ENCODE measurements at places on chromosomes 4 and X.

- DNase-seq, result no peak
These were observed 381.9 kb downstream of the RAB28 start for GRCh38 chr4:13102092-13102742.

- no peak for DNase-seq
These were observed 71.7 kb downstream of the ENOX2 start for GRCh38 chrX:130831347-130831722.

- peak; percentile 8 for DNase-seq
These were observed 22.9 kb upstream of the PDLIM5 start for GRCh38 chr4:94428884-94429283.

GRCh38 chr4:6640292-6641163, at the start of gene MRFAP1:
TSS of gene MRFAP1 (plus strand) at chr4:6640685. CDS start at chr4:6640863, 178 bp downstream.
- peak; percentile 93 for DNase-seq

GRCh38 chr4:15888515-15888914, 50.0 kb downstream of the FGFBP1 start:
- DNase-seq, result no peak

GRCh38 chr4:42488114-42488513, 90.8 kb downstream of the SHISA3 start:
- no peak for DNase-seq

- DNase-seq, result peak; percentile 71
These were observed 1.0 kb downstream of the PGRMC2 start for GRCh38 chr4:128286474-128287058.

GRCh38 chr4:61220556-61220955, 20.4 kb downstream of the ADGRL3 start:
- DNase-seq, result no peak

- DNase-seq, result no peak
These were observed 145.0 kb upstream of the LEF1 start for GRCh38 chr4:108313546-108314339.

- DNase-seq, result no peak
These were observed 30.9 kb downstream of the RNF212 start for GRCh38 chr4:1082215-1083182.

GRCh38 chr4:183995570-183995969, 90.5 kb downstream of the STOX2 start:
- DNase-seq, result no peak

DNA sequence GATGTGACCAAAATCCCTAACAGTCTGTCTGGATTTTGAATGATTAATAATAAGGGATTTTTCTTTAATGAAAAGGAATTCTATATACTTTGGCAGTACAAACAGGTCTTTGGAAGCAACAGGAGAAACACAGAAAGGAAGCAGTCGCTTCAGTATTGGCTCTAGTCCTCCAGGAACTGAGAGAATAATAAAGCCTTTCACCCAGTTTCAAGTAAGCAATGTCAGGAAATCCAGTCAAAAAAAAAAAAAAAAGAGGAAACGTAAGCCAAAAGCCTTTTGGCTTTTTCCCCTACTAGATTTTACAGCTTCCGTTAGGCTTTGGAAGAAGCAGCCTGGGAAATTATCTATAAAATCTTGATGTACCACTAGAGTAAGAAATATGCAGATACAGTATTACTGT, 61.7 kb upstream of the HDAC8 start:
- DNase-seq, result no peak

GRCh38 chrX:107454302-107454701, 4.8 kb downstream of the FRMPD3 start:
- no peak for DNase-seq

GRCh38 chrX:39310891-39311290, 509.6 kb downstream of the MID1IP1 start:
- no peak for DNase-seq

DNA sequence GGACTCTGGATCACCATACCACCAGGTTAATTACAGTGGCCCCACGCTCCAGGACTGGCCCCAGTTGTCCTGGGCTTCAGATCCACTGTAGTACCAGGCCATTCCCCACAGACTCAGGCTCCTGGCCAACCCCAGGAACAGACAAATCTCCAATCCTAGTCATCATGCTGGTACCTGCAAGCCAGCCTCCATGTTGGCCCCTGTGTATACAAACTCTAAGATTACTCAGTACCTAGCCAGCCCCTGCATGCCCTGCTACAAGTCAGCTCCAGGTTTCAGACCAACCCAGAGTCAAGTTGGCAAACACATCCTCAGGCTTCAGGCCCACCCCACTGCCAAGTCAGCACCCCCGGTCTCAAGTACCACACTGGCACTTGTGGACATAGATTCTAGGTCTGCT, 85.9 kb downstream of the KLF8 start:
- no peak for DNase-seq

DNA sequence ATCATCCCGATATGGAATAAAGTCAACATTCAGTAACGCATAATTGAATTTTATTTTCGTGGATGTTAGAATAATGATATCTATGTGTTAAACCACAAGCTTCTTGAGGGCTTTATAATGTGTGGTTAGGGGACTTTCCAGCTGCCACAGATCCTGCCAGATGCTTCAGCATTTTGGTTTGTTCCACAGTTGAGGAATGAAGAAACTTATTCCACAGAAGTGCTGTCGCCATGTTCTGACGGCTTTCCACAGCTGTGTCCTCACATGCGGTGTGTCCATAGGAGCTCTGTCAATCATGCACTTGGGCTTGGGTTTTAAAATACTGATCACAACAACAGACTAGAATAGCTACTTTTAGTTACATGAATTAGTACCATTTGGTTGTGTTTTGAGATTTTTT, 411.9 kb downstream of the TRIML1 start:
- no peak for DNase-seq

- no peak for DNase-seq
These were observed 472.7 kb upstream of the MAGEB18 start for GRCh38 chrX:25665431-25665830.

DNA sequence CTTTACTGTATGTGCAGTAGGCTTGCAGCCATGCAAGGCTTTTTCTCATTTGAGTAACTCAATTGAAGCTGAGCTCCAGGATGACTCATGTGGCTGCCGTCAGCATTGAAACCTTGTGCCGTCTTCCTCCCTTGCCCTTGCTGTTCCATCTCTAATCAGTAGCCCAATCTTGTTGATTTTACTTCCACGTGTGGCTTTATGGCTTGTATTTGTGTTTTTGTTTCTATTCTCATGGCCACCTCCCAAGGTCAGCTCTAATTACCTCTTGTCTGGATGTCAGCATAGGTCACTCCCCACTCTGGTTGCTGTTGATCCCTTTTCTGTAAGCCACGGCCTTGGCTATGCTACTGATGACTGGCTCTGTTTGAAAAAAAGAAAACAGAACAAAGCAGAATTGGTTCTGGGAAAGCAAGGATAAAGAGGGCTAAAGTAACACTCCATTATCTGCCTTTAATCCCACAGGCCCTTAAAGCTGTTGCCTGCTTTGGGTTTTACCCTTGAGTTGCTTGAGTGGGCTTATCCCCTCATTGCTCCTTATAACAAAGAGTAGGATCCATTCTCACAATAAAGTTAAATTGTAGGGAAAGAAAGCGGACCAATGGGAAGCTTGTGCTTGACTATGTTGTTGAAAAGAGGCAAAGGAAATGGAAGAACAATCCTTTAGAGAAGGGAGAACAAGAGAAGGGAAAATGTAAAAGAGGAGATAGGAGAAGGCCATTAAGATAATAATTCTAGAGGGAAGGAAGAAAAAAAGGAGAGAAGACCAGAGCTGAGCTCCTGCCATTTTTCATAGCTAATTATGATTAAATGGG, 173.9 kb upstream of the PGRMC2 start:
- peak; percentile 88 for DNase-seq

DNA sequence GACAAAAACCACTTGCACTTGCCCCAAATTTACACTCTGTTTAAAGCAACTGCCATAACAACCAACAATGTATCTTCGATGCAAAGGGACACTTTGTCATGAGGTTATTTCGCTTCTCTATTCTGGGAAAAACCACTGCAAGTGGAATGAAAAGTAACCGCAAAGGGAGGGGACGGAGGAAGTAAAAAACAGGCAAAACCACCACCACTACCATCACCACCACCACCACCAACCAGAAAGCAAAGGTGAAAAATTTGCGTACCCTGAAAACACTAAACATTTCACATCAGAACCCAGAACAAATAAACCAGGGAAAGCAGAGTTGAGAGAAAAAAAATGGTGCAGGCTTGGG, 1.2 kb upstream of the N4BP2 start:
- peak; percentile 22 for DNase-seq

DNA sequence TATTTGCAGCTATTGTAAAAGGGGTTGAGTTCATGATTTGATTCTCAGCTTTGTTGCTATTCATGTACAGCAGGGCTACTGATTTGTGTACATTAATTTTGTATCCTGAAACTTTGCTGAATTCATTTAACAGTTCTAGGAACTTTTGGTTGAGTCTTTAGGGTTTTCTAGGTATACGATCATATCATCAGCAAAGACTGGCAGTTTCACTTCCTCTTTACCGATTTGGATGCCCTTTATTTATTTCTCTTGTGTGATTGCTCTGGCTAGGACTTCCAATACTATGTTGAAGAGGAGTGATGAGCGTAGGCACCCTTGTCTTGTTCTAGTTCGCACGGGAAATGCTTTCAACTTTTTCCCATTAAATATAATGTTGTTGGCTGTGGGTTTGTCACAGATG, 48.1 kb downstream of the NPY1R start:
- no peak for DNase-seq

- no peak for DNase-seq
These were observed 5.6 kb upstream of the PRDX4 start for GRCh38 chrX:23661671-23662070.

- DNase-seq, result no peak
These were observed 17.6 kb downstream of the GPR174 start for GRCh38 chrX:79162076-79162475.

GRCh38 chr4:13261486-13262257, 222.5 kb downstream of the RAB28 start:
- DNase-seq, result no peak

GRCh38 chr4:71713611-71714203, 70.2 kb downstream of the GC start:
- peak; percentile 39 for DNase-seq

DNA sequence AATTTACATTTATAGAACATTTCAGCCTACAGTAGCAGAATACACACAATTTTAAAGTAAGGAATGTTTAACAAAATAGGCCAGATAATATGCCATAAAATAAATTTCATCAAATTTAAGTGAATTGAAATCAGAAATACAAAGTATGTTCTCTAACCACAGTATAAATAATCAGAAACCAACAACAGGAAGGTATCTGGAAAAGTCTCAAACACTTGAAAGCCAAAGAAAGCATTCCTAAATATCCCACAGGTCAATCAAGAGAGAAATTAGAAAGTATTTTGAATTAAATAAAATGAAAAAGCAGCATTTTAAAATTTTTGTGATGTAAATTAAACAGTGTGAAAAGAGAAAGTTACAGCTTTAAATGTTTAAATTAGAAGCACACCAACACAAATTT, 899.2 kb downstream of the PDHA2 start:
- DNase-seq, result no peak

DNA sequence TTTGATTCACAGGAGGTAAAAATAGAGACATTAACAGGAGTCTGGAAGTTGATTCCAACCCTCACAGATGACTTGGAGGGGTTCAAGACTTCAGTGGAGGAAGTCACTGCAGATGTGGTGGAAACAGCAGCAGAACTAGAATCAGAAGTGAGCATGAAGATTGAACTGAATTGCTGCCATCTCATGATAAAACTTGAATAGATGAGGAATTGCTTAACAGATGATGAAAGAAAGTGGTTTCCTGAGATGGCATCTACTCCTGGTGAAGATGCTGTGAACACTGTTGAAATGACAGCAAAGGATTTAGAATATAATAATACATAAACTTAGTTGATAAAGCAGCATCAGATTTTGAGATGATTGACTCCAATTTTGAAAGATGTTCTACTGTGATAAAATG, 76.5 kb downstream of the RELL1 start:
- DNase-seq, result no peak

DNA sequence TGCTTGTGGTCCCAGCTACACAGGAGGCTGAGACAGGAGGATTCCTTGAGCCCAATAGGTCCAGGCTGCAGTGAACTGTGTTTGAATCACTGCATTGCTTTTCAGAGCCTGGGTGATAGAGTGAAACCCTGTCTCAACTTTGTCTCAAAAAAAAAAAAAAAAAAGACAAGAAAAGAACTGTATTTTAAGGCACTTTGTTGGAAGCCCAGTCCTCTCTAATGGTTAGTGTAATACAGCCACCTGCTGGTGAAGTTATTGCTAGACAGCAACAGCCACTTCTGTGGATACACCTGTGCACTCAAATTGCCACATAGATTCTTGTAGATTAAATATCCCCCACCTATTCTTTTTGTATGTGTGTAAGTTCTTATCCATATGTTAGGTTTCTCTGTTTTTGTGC, 10.1 kb upstream of the FGG start:
- DNase-seq, result peak; percentile 46

GRCh38 chr4:165861363-165861762, 11.7 kb upstream of the TLL1 start:
- DNase-seq, result no peak

- no peak for DNase-seq
These were observed 20.0 kb downstream of the SH3RF1 start for GRCh38 chr4:169250796-169251195.

DNA sequence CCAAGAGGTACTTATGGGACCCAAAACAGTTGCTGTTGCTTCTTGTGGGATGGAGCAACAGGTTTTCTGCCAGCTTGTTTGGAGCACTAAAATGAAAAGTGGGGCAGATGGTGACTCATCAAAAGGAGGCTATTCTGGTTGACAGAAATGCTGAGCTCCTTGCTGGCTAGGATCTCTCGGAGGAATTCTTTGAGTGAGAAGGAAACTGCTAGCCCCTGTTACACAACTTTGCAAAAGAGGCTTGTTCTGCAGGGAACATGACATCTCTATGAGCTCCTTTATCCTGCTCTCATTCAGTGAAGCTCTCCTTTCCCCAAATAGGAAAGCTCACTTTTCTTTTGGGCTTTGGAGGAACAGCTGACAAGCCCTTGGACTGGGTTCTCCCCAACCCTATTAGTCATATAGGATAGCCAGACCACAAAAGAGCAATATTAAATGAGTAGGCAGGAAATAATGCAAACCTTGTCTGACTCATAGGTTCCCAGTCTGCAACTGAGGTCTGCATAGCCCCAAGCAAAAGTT, 108.3 kb downstream of the CDS1 start:
- DNase-seq, result no peak

DNA sequence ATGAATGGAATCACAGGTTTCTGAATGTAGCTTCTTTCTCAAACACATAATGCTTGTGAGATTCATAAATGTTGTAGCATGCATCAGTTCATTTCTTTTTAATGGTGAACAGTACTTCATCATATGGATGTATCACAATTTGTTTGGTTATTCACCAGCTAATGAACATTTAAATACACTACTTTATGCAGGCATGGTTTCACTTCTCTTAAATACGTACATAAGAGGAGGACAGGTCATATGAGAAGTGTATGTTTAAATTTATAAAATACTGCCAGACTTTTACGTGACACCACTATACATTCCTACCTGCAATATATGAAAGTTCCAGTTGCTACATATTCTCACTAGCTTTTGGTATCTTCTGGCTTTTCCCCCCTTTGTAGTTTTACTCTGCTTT, 65.4 kb downstream of the ANKRD17 start:
- DNase-seq, result no peak

- DNase-seq, result no peak
These were observed 35.3 kb downstream of the PNPLA4 start for GRCh38 chrX:7891928-7892327.

- DNase-seq, result no peak
These were observed 136.4 kb upstream of the NDST4 start for GRCh38 chr4:115249808-115250207.
